C1 segment of cervical spinal cord (tissue), 14 donors: ENCODE measurements at places on chromosomes 13 and 19.

GRCh38 chr19:18326772-18327171, 3.9 kb upstream of the LSM4 start:
- no peak for DNase-seq

DNA sequence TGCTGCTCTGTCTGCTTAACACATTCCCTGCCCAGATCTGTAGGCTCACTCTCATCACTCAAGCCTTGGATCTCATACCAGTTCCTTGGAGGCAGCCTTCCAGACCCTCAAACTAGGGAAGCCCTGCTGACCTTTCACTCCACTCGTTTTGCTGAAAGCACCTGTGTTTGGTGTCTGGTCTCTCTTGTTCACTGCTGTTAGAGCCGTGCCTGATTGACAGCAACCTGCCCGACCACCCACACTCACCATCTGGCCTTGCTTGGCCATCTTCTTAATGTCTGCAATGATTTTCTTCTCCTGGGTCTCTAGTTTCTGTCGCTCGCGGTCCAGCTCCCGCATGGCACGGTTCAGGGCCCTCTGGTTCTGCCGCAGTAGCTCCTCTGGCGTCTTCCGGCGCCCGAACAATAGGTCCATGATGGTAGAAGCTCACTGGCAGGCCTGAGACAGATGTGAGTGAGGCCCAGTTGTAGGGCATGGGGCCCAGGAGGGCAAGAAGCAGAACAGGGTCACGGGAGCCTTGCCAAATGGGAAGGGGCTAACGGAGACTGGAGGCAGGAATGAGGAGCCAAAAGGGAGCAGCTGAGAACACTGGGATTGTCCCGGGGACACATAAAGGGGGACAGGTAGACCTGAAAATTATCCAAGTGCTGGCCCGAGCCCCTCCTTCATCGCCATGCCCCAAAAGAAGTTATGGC, 959 bp downstream of the CHMP2A start:
- DNase-seq, result no peak

DNA sequence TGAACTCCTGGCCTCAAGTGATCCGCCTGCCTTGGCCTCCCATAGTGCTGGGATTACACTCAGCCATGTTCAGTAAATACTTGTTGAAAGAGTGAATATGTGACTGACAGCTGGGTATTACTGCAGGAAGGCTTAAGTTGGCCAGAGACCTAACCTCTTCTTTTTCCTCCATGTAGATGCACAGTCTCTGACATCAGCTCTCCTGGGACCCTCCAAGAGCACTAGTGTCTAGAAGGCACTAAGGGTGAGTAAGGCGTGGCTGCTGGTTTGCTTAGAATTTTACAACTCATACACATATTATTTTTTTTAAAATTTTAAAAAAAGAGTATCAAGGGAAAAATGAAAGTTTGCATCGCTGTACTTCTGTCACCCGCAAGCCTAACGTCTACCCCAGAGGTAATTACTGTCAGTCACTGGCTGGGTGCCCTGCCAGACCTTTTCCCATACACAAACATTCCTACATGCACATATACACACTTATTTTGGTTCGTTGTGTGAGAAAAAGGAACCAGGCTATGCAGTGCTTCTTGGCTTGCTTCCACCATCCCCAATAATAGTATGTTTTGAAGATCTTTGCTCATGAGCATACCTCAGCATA, 122.0 kb downstream of the SIPA1L3 start:
- no peak for DNase-seq

DNA sequence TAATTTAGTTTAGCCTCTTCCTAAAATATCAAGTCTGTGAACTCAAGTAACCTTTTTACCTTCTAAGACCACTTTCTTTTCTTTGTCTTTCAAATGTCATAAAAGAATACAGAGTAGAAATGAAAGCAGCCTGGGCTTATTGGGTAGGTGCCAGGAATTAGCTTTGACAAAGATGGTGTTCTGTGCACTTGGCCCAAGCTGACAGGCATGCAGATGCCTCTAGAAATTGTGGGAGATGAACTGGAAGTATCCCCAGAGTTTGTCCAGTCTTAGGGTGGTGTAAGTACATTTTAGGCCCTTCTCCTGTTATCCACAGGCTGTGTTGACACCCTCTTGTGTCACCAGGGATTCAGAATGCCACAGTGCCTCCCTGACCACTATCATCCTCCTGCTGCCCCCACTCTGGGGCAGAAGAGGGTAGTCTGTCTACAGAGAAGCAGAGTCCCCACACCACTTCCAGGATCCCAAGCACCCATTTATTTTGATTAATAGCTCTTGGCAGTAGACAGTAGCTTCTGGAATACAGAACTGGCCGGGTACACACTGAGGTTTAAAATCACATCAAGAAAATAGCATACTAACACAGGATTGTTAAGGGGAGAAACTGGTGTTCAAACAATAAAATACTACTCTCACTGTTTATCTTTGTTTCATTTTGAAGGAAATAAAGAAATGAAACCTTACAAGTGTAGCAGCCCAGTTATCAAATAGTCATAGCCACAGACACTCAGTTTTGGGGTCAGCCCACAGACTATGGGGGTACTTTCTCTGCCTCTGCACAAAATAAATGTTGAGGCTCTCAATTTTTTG, 343.2 kb downstream of the KCNRG start:
- no peak for DNase-seq

- no peak for DNase-seq
Observed at GRCh38 chr19:8481201-8481600, 21.2 kb downstream of the PRAM1 start.

DNA sequence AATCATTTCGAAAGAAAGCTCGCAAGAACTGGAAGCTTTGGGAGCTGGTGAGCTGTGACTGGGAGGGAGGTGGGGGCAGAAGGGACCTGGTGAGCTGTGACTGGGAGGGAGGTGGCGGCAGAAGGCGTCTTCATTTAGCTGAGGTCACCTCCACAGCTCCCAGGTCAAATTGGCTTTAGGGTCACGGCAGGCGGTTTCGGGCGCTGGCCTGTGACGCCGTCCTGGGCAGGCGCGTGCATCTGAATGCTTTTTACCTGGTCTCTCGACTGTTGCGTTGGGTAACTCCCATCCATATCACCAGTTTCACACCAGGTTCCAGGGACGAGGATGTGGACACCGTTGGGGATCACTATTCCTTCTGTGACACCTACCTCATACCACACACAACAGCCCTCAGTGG, 29.2 kb downstream of the C2CD4C start:
- DNase-seq, result no peak

DNA sequence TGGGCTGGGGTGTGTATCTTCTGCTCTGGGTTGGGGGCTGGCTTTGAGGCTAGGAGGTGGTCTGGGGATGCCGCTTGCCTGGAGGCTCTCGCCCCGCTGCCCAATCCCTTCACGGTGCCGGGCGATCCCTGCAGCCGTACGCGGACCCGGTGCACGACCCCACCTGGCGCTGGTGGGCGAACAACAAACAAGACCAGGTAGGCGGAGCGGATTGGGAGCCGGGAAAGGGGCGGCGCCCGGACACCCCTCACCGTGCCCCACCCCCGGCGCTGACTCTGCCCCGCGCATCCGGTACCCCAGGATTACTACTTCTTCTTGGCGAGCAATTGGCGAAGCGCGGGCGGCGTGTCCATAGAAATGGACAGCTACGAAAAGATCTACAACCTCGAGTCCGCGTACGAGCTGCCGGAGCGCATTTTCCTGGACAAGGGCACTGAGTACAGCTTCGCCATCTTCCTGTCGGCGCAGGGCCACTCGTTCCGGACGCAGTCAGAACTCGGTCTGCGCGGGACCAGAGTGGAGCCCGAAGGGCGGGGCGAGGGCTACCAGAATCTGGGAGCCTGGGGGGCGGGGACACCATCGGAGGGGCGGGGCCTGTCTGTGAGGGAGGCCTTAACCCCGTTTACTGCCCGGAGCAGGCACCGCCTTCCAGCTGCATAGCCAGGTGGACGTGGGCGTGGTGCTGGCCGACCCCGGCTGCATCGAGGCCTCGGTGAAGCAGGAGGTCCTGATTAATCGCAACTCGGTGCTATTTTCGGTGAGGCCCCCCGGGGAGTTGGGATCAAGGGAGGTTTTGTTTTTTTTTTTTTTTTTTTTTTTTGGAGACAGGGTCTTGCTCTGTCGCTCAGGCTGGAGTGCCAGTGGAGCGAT, 12.1 kb upstream of the PSMD8 start:
- no peak for DNase-seq

- DNase-seq, result no peak
Observed at GRCh38 chr13:20291675-20292074, 59.6 kb upstream of the GJB6 start.

DNA sequence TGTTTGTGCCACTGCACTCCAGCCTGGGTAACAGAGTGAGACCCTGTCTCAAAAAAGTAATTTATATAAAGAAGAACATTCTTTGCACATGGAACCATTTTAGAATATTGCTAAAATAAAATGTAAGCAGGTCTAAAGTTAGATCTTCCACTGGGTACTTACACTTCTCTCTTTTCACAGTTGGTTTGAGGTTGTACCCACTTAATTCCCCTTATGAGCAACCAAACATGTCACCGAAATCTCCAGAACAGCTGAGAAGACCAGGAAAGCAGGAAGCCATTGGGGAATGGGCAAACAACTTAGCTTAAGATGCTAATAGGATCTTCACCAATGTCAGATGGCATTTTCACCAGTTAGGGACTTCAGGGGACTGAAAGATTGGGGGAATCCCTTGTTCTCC, 18.8 kb downstream of the NLRP4 start:
- no peak for DNase-seq

DNA sequence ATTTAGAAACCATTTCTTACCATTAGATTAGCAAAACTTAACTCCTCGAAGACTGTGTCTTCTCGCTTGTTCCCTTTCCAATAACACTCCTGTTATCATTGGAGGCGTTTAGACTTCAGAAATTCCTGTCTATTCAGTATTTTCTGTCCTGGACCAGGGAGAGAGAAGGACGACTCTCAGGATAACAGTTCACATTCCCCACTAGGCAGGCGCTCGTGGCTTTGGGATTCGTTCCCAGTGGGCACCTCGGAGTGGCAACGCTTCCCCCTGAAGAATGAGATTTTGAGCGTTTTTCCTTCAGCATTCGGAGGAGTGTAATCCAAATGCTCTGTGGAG, 429 bp upstream of the ZNF225 start:
- no peak for DNase-seq
